ENCODE measurements at places on chromosomes 12 and 14.

DNA sequence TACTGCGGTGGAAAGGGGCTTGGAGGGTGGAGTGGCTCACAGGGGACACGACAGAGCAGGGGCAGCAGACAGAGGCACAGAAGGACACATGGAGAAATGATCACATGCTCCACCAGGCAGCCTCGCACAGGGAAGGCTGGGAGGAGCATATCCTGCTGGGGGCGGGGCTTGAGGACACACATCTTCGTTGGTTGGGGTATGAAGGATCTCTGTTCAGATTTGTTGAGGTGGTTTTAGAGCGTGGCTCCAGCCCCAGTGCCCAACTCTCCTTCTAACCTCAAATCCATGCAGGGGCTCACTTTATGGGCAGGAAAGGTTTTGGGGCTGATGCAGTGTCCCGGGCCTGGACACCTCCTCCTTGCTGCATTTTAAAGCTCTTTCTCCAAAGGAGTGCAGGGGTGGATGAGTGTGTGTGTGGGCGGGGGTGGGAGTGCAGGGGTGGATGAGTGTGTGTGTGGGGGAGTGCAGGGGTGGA lies 733 bp upstream of the P3H3 start:
- DNase-seq: peak; percentile 30

DNA sequence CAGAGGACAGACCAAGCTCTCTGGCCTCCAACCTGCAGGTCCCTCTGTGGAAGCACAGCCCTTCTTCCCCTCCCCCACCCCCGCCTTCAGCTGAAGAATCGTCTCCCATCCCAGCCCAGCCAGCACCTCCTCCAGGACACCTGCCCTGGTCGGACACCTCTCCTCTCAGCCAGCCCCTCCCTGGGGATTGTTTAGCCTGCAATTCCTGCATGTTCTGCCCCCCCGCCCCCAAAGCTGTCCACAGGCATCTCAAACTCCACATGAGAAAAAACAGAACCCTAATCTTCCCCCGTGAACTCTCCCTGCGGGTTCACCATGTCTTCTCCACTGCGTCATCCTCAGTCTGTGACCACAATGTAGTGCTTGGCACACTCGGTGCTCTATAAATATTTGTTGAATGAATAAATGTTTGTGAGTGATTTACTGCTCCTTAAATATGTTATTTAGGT lies 24.1 kb downstream of the PRIMA1 start:
- DNase-seq: no peak

DNA sequence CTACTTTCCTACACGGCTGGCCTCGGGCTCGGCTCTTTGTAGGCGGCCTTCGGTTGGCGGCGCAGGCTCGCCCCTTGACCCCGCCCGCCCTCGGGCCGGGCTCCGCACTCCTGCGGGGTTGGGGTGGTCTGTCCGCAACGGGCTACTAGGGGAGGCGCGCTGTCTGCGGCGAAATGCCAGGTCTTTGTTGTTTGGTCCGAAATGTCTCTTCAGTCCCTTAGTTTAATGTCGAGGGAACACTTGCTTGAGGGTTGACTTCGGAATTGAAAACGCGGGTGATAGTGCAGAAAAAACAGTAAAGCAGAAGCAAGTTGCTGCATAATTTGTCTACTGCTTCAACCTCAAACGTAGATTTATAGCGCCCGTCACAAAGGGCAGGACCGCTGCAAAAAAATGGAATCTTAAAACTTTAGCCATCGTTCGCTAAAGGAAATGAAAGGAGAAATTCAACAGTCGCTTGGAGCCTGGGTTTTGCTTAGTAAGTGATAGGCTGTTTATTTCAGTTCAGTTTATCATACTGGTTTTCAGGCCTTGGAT lies 390 bp downstream of the JKAMP start:
- no peak for DNase-seq

- no peak for DNase-seq
Observed at GRCh38 chr12:58916921-58917511, 3.3 kb downstream of the LRIG3 start.

DNA sequence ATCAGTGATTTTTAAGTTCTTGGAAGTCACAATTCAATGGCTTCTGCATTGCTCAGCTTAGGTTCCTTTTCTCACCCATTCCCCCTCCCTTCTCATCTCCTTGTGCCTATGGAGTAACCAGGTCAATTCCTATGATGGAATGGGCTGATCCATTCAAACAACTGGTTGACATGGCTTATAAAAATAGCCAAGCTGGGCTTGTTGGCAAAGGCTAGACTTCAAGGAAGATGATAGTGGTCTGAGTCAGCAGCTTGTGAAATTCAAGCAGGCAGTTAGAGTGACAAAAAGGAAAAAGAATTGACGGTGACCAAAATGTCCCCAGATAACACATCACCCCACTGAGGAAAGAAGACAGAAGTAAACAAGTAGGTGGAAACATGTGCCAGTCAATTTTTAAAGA lies 119.9 kb upstream of the PCED1B start:
- DNase-seq: no peak

DNA sequence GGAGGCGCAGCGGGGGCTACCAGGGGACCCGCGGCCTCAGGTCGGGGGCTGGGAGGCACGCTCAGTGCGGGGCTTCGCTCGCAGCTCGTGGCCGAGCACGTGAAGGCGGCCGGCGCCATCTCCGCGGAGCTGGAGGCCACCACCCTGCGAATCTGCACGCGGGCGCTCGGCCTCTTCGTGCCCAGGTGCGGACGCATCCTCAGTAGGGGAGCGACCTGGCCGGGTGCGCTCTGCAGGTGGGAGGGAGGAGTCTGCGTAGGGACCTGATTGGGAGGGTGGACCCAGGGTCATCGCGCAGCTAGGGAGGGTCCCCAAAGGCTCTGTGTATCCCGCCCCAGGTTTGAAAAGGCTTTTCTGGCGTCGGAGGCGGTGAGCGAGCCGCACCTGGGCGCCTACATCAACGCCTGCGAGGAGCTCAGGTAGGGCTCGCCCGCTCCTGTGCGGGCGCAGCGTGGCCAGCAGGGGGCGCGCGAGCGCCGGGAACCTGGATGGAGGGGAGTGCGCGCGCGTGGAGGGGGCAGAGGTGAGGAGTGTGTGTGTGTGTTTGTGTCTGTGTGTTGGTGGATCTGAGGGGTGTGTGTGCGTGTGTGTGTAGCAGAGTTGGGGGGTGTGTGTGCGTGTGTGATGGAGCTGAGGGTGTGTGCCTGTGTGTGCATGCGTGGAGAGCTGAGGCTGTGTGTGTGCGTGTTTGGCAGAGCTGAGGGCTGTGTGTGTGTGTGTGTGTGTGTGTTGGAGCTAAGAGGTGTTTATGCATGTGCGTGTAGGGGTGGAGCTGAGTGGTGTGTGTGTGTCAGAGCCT lies 10.3 kb downstream of the EXOC3L4 start:
- peak; percentile 67 for DNase-seq

GRCh38 chr14:103495854-103496253 lies 26.8 kb downstream of the CKB start:
- DNase-seq: no peak

- no peak for DNase-seq
Observed at GRCh38 chr12:122845865-122846621, 10.8 kb downstream of the HIP1R start.
